ENCODE measurements at places on chromosomes 4 and X.

DNA sequence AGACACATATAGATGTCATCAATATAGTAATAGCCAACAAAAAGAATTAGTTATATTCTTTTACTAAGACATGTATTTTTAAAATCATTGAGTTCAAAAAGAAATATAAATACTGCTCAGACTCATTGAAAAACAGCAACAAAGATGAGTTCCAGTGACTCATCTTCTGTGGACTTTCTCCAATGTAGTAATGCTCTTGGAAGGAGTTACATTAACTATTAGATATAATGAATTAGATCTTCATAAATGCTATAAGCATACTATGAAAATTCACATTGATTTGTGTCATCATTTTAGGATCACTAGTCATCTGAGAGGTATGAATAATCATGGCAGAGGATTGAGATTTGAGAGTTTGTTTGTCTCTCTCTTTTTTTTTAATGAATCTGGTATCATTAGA, 547.8 kb upstream of the PCDH7 start:
- DNase-seq: no peak

GRCh38 chr4:183008492-183008891, 90.6 kb upstream of the WWC2 start:
- no peak for DNase-seq

DNA sequence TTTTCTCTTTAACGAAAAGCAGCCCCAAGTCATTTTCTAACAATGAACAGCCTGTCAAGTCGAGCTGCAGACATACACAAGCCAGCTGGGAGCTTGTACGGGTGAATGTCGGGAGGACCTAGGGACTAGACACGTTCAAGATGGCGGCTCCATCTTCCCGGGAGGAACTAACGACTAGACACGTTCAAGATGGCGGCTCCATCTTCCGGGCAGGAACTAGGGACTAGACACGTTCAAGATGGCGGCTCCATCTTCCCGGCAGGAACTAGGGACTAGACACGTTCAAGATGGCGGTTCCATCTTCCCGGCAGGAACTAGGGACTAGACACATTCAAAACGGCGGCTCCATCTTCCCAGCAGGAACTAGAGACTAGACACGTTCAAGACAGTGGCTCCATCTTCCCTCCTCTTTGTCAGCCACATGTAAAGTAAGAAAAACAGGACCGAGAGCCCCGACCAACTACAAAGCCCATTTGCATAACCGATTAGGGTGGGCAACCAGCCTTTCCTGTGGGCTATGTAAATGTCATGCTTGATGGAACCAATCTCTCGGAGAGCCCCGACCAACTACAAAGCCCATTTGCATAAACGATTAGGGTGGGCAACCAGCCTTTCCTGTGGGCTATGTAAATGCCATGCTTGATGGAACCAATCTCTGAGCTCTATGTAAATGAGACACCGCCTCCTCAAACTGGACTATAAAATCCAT, 175.5 kb downstream of the DHRSX start:
- DNase-seq: peak; percentile 14

DNA sequence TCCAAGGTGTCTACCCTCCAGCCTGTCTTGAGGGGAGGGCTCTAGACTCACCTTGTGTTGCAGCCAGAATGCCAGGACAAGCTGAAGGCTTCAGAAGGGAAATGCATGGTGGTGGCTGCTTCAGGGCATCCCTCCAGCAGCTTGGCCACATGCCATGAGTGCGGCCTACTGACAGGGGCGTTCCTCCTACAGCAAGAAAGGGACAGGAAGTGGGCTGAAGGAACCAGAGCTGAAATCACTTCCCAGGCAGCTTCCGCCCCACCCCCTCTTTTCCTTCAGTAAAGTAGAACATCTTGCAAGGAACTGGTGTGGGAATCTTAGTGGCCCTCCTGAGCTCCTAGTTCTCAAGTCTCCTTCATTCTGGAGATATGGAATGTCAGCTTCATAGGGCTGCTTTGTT, 167.5 kb upstream of the DGKK start:
- no peak for DNase-seq

GRCh38 chr4:18404642-18405041, 383.1 kb upstream of the LCORL start:
- DNase-seq: no peak

DNA sequence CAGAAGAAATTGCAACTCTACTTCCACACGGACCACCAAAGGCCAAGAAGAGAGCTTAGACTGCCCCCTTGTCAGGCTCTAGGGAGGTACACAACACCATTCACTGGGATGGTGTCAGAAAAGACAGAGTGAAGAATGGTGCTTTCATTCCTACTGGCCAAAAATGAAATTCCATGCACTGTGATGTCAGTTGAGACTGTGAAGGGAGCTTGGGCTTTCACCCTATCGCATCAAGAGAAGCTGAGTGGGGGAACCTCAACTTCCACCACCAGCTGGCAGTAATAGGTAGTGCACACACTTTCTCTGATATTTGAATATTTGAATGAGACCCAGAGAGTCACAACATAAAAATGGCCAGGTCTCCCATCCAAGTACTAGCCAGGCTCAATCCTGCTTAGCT, 65.9 kb downstream of the ZNF711 start:
- DNase-seq: no peak

DNA sequence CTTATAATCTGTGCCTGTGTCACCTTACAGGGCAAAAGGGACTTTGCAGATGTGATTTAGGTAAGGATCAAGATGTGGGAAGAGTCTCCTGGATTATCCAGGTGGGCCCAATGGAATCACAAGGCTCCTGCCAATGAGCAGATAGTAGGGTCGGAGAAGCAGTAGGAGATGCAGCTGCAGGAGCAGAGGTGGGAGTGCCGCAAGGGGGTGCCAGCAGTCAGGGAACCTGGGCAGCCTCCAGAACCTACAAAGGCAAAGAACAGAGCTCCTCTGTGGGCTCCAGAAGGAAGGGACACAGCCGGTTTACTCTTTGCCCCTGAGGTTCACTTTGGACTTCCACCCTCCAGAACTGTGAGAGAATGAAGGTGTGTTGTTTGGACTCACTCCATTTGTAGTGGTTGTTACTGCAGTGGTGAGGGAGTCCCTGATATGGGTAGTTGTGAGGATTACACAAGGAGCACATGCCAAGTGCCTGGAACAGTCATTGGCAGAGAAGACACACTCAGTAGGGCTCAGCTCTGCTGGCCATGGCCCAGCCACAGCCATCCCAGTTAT, 318.5 kb downstream of the EVC2 start:
- DNase-seq: no peak

DNA sequence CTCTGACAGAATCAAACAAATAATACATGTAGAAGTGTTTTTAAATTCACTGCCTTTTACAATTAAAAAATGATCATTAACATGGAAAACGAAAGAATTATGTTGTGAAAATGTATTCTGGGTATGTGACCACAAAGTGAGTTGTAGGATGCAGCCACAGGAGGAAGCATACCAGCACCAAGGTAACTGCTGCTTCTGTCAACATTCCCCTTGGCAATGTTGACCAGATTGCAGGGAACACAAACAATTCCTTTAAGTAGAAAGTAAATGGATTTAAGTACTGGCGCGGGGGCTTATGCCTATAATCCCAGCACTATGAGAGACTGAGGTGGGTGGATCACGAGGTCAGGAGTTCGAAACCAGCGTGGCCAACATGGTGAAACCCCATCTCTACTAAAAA, 1877.9 kb upstream of the PCDH7 start:
- DNase-seq: no peak

DNA sequence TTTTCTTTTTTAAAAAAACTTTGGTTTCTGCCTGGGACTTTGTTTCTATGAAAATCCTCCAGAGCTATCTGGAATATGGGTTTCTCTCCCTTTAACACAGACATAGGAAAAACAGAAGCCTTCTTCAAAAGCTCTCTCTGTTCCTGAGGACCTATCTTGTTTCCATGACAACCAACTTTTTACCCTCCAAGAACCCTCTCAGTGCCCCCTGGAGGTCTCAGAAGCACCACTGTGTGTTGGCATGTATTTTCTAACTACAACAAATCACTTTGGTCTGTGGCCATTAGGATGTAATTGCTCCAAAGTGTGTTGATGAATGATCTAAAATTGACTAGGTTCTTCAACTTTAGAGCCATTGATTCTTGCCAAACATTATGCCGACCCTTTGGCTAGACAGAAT, 1331.6 kb downstream of the ADGRL3 start:
- DNase-seq: no peak

GRCh38 chr4:142556048-142556447, 290.1 kb downstream of the INPP4B start:
- DNase-seq: no peak

DNA sequence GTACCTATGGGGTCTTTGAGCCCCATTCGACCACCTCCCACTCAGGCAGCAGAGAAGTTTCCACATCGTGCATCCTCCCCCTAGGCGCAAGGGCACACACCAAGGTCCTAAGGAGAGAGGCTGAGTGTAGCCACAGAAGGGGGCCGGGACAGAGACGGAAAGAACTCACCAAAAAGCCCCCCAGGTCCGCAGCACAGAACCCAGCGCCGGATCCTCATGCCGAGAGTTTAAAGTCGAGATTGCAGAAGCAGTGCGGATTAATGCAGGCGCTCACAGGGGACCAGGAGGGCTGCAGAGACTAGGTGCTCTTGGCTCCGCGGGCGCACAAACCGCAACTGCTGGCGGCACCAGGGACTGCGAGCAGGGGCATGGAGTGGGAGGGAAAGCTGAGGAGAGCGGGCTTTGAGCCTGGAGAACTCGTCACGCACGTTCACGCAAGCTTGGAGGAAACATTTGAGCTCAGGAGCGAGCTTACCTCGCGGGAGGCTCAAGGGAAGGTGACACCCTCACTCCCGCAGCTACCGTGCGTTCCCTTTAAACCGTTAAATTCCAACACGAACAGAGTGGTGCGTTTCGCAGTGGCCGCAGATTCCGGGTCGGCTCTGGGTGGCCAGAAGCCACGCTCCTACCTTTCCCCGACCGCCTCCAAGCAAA, 8.5 kb downstream of the NKX3-2 start:
- no peak for DNase-seq

- DNase-seq: no peak
Observed at GRCh38 chrX:11265352-11265751, 27.9 kb upstream of the AMELX start.

GRCh38 chrX:45830343-45830742, 629.7 kb upstream of the DIPK2B start:
- DNase-seq: no peak
